Amniotic stem cell (primary cell): ENCODE measurements at places on chromosomes 5 and 9.

GRCh38 chr5:112366987-112367386, 52.1 kb downstream of the EPB41L4A start:
- DNase-seq = no peak

GRCh38 chr9:18060269-18060934, 413.6 kb upstream of the ADAMTSL1 start:
- no peak for DNase-seq

- no peak for DNase-seq
Measured at GRCh38 chr5:154860765-154861164, 2.3 kb downstream of the CNOT8 start.

GRCh38 chr5:147483961-147484707, 25.7 kb downstream of the DPYSL3 start:
- peak; percentile 59 for DNase-seq

- no peak for DNase-seq
Measured at GRCh38 chr5:6833406-6833805, 120.2 kb downstream of the TENT4A start.

GRCh38 chr5:669111-669841, 23.9 kb downstream of the TPPP start:
- no peak for DNase-seq

GRCh38 chr5:163695830-163696578, 190.6 kb downstream of the MAT2B start:
- DNase-seq = peak; percentile 62
